Stimulated activated CD4-positive, alpha-beta T cell treated with anti-CD3 and anti-CD28 coated beads, Interleukin-1b, Interleukin-23, amount 100 ng/mL, for 24 hours (primary cell): ENCODE measurements at places on chromosomes 2 and 18.

DNA sequence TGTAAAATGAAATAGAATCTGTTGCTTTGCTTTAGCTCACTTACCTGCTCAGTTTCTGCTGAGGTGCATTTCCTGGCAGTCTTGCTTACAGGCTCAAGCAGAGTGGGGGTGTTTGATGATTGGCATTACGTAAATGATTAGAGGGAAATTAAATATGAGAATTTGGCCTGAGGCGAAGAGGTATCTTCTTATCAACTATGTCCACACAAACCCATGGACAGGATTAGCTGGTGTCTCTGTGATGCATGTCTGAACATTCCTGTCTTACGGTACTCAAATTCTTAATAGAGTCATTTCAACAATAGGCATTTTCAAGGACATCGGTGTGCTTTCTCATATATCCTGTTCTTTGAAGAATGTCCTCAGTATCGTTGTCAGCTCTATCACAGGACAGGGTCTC is 102.1 kb downstream of the PRPF40A start:
- DNase-seq = no peak

- no peak for DNase-seq
These were observed 37.9 kb downstream of the BUB1 start for GRCh38 chr2:110639972-110640371.

- no peak for DNase-seq
These were observed 51.8 kb downstream of the IL1R2 start for GRCh38 chr2:102043560-102043959.

GRCh38 chr2:105787376-105788318 is 42.9 kb downstream of the NCK2 start:
- no peak for DNase-seq

DNA sequence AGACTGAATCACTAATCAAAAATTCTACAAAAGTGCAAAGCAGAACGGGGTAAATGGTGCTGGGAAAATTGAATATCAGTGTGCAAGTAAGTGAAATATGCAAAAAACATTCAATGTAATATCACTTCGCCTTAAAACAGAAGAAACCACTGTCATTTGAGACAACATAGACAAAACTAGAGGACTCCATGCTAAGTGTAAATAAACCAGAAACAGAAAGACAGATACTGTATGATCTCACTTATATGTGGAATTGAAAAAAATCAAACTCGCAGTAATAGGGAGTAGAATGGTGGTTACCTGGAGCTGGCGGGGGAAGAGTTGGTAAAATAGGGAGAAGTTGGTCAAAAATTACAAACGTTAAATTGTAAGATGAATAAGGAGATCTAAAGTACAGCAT is 1420.0 kb upstream of the CDH2 start:
- no peak for DNase-seq

DNA sequence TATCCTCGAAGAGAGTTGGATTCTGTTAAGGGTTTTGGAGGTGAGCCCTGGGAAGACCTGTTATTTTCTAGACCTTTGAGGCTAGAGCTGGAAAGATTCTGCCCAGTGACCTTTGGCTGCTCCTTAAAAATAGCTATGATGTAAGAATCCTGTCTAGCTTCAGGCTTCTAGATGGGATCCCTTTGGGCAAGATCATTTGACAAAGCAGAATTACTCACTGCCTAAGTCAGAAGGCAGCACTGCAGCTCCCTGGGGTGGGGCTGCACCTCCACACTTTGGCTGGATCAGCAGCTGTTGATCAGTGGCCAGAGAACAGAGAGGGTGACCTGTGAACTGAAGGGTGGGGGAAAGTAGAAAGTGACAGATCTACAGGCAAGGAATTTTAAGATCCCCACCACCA is 103.8 kb downstream of the ASAP2 start:
- no peak for DNase-seq

- DNase-seq = no peak
These were observed 431.2 kb downstream of the LPIN1 start for GRCh38 chr2:12177455-12178288.

- peak; percentile 12 for DNase-seq
These were observed 11.6 kb downstream of the TRPM8 start for GRCh38 chr2:233928594-233929351.

GRCh38 chr2:213157242-213157641 is 5.8 kb upstream of the IKZF2 start:
- DNase-seq = no peak

DNA sequence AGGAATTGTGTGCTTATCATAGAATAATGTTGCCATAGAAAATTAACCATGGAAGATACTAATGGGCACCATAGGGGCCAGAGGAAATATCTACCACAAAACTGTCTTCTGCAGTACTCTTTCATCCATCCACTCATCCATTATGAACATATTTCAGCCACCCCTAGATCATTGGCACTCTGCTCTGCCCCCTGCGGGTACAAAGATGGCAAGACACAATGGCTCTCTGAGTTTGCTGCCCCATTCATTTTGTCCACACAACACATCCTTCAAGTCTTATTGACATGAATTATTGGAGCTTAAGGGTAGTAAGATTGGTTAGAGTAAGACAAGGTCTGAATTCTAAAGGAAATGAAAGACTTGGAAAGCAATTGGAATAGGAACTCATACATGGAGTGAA is 1224.7 kb upstream of the CELF4 start:
- no peak for DNase-seq

GRCh38 chr18:76339246-76339620 is 155.8 kb downstream of the ZNF516 start:
- no peak for DNase-seq

GRCh38 chr2:62940697-62941096 is 109.9 kb upstream of the OTX1 start:
- no peak for DNase-seq

- DNase-seq = no peak
These were observed 280.8 kb downstream of the CCDC85A start for GRCh38 chr2:56464613-56465012.

- no peak for DNase-seq
These were observed 8.4 kb downstream of the HOXD3 start for GRCh38 chr2:176165370-176166050.

DNA sequence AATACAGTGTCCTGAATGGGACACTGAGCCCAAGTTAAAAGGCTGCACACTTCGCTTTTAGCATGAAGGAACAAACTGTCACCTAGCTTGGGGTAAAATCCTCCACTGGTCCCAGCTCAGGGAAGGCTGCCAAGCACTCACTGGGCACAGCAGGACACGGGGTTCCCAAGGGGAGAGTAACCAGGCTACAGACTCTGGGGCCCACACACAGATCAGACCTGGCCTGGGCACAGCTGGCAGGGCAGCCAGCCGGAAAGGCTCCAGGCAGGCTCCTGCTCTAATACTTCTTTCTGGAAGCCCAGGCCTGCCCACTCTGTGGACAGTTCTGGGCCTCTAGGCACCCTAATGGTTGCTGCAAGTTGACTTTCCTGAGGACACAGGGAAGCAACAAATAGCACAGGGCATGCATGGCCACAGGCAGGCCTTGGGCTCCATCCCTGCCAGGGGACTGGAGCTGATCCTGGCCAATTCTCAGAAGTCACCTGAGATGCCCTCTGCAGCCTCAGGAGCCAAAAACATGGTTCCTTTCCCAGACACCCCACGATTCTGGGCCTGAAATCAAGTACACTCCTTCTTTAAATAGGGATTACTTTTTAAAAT is 18.7 kb upstream of the SULT1C3 start:
- DNase-seq = no peak

DNA sequence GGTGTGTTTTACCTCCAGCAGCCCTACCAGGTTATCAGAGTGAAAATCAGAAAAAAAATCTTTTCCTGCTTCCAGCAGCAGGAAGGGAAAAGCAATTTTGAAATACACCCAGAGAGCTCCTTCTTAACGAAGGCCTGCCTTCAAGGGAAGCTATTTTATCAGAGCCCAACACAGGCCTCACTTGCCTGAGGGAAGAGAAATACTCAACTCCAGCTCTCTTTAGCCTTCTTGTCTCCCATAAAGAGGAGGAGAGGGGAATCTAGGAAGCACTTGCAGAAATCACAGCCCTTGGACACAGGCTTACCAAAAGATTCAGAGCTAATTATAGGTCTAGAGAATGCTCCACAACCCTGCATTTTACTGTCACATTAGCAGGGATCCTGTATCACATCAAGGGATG is 896.1 kb upstream of the CNTNAP5 start:
- DNase-seq = no peak
